ENCODE measurements at places on chromosomes 6 and 20.

DNA sequence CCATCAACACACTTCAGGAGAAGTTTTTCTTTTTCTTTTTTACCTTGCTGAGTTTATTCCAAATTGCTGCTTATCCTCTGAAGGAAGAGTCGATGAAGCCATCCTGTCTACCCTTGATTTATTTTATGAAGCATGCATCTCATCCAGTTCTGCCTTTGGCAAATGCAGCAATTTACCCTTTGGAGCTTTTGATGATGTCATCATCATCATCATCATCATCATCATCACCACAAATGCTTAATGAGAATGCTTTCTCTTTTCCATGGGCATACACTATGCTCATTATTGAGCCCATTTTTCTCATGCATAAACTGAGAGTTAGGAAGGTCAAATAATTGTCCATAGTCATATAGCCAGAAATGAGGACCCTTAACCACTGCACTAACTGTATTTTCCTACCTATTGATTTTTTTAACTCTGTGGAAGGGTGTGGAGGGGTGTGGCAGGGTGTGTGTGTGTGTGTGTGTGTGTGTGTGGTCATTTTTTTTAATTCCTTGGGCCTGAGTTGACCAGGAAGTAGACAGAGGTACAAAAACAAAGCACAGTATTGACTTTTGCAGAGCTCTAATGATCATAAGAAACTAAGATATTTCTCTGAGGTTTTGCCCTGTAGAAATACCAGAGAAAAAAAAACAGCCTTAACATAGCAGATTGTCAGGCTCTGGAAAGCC is 82.8 kb downstream of the COL9A1 start:
- DNase-seq = no peak

DNA sequence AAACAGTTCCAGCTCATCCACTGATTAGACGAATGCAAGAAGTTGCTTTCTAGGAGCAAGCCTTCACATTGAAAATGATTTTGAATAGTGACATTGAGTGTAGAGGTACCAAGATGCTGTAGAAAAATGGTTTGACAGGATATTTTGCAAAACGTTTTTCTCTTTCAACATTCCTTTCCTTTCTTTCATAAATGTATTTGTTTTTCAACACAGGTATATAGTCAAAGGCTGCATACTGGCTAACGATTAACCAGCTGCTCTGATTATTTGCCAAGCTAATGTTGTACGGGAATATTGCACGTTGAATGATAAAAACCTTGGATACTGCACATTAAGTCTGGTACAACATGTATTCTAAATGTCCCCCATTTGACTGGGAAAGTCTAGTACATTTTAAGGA is 78.8 kb upstream of the TENT5A start:
- no peak for DNase-seq

GRCh38 chr6:150741633-150742200 is 123.8 kb upstream of the MTHFD1L start:
- no peak for DNase-seq

DNA sequence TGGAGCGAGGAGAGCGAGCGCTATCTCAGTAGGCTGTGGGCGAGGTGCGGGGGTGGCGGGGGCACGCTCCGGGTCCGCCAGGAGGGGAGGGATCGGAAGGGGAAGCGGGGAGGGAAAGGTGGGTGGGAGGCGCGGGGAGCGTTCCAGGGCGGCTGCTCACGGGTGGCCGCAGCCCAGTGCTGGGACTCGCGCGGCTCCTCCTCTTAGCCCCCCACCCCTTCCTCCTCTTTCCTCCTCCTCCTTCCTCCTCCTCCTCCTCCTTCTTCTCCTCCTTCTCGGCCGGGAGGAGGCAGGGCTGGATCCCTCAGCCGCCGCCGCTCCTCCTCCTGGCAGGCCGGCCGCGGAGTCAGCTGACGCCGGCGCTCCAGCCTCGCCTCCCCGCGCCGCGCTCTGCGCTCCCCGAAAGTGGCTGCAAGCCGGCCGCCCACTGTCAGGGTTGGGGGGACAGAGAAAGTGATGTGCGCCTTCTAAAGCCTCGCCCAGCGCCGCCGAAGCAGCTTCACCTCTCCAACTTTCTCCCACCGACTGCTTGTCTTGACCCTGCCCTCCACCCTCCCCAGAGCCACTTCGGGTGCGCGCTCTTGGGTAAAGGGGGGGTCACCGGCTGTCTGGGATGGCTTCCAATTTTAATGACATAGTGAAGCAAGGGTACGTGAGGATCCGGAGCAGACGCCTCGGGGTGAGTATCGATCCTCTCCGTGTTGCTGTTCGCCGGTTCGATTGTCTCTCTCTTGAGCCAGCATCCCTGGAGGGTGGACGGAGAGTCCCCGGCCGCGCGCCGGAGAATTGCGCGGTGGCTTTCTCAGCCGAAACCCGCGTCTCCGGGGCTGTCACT is at the start of gene DOK5:
Gene DOK5, plus strand, starts transcription at position 260 of the 835 bp plus-strand sequence. Its CDS starts 354 bp downstream, at position 614.
- DNase-seq = no peak

GRCh38 chr6:16761471-16762267 is 409 bp upstream of the ATXN1 start:
- peak; percentile 67 for DNase-seq

DNA sequence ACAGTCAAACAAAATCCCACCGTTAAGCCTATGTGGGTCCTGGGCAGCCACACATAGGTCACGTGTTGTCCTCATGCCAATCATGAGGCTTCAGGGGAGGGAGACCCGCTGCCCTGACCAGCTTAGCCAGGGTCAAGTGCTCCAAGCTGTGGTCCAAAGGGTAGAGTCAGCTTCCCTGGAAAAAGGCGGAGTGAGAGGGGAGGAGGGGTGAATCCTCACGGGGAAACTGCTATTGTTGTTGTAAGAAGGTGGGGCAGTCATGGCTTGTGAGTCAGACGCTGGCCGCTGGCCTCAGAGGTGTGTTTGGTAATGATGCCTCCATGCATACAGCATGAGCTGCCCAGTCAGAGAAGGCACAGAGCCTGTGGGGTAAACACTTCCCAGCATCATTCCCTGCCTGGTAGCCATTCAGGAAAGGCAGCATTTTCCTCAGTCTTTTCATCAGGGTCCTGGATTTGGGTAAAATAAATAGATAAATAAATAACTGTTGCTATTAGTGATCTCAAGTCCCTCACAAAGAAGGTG is 8.7 kb downstream of the CST3 start:
- DNase-seq = no peak

DNA sequence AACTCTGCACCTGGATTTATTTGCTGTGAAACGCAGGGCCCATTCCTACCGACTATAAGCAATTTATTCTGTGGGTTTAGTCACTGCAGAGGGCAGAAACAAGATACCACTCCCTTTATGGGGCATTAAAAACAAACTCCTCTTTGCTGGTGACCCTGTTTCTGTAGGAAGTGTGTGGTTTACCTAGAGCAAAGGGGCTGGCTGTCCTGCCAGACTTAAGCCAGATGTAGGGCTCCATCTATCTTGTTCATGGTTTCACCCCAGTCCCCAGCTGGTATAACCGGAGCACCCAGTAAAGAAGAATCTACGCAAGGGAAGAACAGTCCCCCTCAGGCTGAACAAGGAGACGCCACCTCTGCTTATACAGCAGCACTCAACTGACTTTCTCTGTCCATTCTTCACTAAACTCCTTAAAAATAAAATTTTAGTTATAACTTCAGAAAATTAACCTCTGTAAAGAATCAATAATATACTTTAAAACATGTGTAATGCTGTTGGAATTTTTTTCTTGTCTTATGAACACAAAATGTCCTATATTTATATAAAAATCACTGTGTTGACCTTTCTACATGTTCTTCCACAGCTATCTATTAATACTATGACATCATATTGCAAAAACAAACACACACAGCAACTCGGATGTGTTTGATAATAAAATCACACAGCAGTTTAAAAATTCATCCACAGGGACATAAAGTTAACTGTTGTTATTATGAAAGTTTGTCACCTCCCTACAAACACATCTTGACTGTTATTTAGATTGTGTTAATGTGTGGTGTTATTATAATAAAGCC is 126.1 kb upstream of the RPS6KA2 start:
- DNase-seq = no peak

DNA sequence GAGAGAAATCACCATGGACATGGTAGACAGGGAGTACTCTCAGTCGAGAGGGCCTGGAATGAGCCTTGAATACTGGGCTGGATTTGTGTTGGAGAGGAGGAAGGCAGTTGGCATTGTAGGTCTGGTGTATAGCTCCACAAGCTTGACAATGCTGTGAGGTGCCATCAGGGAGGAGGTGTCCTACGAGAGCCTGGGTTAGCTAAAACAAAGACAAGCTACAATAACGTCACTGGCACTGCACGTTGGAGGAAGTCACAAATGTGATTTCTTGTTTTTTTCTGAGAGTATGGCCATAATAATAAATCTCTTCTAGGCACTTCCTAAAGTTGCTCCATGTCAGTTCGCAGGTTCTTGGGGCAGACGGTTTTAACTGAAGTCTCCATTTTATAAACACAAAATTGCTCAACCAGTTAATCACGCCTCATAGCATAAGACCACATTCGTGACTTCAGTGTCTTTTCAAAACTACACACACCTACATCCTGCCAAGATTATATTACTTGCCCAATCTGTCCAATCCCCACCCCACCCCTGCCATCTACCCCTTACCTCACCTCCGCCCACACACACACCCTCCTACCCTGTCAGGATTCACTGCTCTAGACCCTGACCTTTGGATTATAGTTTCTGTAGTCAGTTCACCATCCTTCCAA is 4.4 kb upstream of the HLA-DMB start:
- no peak for DNase-seq

DNA sequence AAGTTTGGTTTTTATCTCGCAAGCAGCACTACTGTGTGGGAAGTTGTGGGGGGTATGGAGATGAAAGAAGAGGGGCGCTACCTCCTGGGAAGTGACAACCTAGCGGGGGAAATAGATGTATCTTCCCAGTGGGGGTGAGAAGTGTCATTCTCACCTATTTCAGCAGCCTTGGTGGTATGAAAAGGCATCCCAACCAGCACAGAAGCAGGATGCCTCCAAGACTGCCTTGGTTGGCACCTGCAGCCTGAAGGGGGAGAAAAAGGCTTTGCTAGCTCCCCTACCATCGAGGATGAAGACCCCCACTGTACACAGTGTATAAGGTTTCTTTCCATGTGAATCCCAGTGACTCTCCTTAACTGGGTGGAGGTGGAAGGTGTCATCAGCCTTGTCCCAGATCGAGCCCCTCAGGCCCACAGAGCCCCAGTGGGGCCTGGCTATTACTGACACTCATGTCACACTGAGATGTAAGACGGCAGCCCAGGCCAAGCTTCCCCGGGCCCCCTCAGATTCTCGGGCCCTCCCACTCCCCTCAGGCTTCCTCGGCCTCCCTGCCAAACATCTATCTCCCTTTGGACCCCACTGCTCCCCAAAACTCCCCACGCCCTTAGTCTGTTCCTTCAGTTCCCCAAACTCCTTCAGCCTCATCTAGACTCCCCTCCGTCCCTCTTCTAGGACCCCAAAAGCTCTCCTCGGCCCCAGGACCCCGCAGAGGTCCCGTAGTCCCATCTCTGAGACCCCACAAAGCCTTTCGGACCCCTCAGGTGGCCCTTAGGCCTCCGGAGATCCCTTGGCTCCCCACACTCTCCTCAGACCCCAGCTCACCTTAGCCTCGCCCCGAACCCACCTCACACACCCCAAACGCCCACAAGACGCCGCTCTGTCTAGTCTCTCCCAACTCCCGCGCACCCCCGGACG is 688 bp downstream of the COMMD7 start:
- no peak for DNase-seq

GRCh38 chr6:129440691-129441090 is 269.3 kb downstream of the ARHGAP18 start:
- no peak for DNase-seq

GRCh38 chr6:1516742-1517520 is 92.8 kb upstream of the FOXC1 start:
- no peak for DNase-seq

DNA sequence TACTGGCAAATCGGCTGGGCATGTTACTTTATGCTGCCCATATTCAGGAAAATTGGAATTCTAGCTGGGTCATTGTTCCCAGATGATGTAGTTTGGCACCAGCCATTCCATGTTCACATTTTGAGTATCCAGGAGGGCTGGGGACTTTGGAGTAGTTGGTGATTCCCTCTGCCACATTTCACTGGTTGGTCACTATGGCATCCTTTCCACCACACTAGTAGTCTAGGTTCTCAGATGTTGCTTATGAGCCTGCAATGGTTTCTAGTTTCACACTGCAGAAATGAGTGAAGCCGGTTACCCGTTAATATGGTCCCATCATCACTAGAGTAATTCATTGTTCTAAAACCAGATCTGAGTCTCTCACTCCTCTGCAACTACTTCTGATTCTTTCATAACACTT is 4.6 kb downstream of the PTPN1 start:
- DNase-seq = no peak

DNA sequence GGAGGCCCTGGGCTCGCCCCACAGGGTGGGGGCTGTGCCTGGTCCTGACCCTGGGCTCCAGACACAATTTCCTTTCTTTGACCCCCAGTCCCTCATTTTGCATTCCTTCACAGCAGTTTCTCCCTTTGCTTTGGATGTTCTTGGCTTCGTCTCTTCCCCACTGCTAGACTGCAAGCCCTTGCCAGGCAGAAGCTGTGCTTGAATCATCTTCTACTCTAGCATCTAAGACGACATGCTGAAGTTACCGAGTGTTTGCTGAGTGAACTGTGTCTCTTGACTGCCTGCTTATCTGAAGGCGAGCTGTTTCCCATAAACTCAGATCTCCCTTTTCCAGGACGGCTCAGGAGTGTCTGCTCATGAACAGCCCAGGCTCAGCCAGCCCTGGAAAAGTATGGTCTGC is 14.3 kb upstream of the SYNDIG1 start:
- DNase-seq = no peak

DNA sequence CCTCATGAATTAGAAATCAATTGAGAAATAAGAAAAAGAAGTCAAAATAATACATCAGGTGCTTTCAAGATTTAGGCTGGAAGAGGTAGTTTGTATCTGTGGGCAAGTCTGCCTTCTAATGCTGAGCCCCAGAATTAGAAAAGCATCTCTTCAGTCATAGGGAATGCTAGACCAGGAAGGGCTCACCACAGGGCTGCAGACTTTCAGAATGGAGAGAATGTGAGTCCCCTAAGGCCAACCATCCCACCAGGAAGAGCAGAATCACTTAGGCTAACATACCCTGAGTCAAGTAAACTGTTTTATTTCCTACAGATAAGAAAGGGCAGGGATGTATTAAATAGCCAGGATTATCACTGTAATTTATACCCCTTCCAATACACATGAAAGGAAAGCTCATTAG is 510.2 kb downstream of the RNF144B start:
- DNase-seq = no peak

DNA sequence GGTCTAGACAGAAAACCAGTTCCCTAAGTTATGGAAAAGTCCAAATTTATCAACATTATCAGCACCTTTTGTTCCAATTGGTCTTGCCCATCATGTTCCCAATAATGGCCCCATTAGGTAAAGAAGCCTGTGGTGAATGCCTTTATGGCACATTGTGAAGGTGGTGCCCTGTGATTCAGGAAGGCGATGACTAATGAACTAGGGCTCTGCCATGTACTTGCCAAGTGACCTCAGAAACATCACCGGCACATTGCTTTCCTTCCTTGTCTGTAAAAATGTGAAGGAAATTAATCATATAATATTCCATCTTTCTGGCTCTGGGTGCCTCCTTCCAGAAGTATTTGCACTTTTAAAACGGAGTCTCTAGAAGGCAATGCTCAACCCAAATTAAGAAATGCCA is 132.3 kb downstream of the UNC5CL start:
- no peak for DNase-seq
